Foreskin keratinocyte (primary cell): ENCODE measurements at places on chromosomes 6 and 20. TPM values are rescaled to one million over a fixed set of nuclear protein-coding genes. Genes with fewer than 3 reads are reported as not detected.

DNA sequence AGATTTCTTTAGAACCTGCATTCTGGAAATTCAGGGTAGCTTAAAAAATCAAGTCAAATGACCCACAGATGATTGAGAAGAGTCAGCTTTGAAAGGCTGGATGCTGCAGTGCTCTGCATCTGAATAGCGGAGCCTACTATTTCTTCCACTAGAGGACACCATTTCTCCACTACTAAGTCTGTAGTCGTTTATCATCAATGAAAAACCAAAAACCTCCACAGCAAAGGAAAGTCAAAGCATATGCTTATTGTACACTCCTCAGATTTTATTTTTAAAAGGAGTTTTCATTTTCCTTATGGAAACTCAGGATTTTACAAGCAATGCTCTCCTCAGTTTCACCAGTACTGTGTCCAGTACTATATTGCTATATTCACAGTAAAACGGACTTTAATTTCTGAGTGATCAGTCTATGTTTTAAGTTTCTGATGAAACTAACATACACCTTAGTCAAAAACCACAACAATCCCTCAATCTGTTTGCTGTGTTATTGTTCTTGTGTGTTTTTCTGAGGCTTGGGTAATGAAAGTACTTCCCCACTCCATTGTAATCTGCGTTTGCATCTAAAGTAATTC lies 50.5 kb upstream of the ENPP5 start:
- no peak for DNase-seq

TCF21 gene
- not detected in 2 replicates for total RNA-seq

DNA sequence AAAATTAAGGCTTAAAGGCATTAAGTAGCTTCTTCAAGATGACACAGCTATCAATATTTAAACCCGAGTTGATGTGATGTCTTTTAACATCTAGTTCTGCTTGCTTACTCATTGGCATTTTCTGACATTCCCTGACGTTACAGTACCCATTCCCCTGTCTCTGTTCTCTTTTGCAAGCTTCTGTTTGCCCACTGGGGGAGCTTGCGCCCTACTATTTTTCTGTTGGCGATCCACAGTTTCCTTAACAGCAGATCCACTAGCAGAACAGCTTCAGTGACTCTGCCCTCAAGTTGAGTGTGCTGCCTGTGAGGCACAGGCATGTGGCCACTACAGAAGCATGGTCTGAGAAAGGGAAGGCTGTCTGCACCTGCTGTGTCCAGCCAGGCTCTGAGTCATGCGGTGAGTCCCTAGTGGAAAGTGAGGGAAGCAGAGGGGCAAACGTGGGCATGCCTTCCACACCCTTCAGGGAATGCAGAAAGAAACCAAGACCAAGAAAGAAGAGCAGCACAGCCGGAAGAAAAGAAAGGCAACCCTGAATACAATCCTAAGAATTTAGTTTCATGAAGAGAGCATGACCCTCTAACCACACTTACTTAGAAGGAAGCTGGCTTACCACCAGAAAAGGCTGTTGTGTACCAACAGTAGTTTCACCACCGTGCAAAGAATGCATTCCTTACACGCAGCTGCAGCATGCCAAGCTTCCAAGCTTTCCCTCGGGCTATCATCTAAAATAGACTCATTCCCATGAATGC lies 97.7 kb upstream of the VGLL2 start:
- DNase-seq: peak; percentile 95

PCK1 gene
- total RNA-seq: not detected in 2 replicates

DNA sequence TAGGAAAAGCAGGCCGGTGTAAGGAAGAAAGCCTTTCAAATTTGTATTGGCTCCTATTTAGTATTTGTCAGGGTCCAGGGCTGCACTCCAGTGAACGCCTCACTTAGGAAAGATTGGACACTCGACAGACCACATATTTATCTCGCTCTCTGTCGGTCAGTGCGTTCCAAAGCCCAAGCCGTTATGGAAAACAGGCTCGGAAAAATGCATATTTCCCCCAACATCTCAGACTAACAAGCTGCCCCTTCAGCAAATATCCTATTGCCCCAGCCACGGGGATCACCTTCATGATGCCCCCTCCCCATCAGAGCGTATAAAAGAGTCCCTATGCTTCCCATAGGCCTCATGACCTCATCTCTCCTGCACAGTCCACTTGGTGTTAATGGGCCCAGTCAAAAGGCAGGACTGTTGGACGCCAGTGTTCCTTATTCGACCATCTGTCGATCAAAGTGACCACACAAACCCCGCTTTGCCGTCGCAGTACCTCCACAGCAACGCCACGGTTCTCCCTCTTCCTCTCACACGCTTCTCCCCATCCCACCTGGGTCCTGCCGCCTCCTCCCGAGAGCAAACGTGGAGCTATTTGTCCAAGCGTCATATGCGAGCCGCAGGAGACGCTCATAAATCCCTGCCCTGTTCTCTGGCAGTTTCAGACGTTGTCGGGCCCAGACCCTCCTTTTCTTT lies 63.3 kb downstream of the NPEPL1 start:
- no peak for DNase-seq
